ENCODE measurements at places on chromosomes 1 and 21.

DNA sequence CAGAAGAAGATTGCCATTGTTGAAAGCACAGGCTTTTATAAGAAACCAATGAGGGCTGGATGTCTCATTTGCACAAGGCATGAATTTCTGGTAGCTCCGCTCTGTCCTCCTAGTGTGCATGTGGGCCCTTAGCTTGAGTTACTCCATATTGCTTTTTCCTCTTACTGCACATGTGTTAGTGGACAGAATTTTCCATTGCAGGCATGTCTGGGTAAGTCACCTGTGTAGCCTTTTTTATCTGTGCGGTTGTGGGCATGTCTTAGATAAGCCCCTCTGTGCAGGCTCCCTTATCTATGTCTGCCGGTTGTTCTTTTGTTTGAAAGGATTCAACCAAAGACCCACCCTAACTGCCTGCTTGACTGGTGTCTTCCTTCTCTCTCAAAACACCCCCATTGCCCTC lies 7.2 kb upstream of the CLCA1 start:
- DNase-seq: no peak

DNA sequence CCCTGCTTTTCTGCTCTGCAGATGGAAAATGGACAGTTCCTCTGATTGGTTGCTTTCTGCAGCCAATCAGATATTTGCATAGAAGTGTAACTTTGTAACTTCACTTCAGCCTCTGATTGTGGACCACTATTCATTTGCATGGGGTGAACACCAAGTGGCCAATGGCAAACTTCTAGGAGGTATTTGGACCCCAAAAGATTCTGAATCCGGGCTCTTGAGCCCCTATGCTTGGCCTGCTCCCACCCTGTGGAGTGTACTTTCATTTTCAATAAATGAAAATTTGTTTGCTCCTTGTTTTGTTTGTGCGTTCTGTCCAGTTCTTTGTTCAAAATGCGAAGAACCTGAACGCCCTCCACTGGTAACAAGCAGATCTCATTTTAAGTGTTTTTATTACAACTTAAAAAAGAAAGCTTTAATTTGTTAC lies 6.4 kb upstream of the GSTM4 start:
- peak; percentile 58 for DNase-seq

- no peak for DNase-seq
These were observed 120.3 kb upstream of the COL6A1 start for GRCh38 chr21:45861156-45861870.

DNA sequence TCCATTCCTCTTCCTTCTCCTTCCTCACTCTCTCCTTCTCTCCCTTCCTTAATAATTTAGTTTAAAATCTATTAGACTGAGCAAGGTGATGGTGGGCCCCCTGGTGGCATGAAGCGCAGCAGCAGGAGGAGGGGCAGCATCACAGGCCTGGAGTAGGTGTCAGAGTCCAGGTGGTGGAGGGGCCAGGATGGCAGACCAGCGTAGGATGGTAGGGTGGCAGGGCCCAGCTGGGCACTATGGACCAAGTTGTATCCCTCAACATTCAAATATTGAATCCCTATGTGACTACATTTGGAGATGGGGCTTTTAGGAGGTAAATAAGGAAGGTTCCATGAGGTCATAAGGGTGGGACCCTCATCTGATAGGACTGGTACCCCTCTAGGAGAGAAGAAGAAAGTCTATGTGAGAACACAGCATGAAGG lies 61.0 kb downstream of the WDR4 start:
- DNase-seq: peak; percentile 55

GRCh38 chr1:180920702-180921101 lies 8.0 kb downstream of the KIAA1614 start:
- DNase-seq: peak; percentile 37

- no peak for DNase-seq
These were observed 212.6 kb downstream of the TGFB2 start for GRCh38 chr1:218557731-218558130.

DNA sequence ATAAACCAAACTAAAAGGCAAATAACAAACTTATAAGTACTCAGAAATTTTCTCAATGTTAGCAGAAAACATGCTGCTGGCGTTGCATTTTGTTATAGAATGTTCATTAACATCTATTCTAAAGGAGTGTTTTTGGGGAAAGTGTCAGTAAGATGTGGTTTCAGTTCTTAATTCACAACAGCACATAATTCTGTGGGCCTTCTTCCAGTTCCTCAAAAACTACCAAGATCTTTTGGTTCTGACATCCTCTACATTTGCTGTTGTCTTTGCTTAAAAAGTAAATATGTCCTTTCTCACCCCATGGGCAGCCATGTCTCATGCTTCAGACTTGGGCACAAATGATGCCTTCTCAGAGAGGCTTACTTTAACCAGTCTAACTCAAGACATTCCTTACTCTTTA lies 152.5 kb downstream of the CDC7 start:
- DNase-seq: peak; percentile 12

DNA sequence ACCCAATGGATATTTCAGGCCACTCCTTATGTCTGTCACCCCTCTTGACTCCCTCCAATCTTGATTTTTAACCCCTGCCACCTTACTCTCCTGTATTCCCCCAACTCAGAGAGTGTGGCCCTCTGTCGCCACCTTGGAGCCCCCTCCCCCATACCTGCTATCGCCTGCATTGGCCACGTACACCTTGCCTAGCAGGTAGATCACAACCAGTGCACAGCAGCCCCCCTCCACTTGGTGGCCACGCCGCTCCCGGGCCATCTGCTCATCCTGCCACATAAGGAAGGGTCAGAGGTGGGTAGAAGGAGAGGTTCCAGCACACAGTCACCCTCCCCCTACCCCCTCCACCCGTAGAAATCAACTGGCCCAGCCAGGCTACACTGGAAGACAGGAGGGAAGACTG lies 2.9 kb downstream of the PPM1J start:
- DNase-seq: no peak

DNA sequence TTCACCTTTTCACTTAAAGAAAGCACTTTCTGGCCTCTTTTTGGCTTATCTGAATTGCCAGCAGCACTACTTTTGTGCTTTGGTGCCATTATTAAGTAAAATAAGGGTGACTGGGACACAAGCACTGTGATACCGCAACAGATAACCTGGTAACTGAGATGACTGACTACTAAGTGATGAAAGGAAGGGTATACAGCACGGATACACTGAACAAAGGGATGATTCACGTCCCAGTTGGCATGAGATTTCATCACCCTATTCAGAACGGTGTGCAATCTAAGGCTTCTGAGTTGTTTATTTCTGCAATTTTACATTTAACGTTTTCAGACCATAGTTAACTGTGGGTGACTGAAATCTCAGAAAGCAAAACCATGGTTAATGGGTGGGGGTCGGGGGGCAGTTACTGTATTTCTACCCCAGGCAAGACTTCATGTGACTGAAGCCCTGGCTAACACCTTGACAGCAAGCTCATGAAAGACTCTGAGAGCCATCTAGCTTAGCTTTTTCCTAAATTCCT lies 102.8 kb downstream of the CLIC6 start:
- DNase-seq: no peak

GRCh38 chr1:228838717-228839500 lies 103.6 kb downstream of the RHOU start:
- no peak for DNase-seq

GRCh38 chr1:191536791-191537429 lies 621.4 kb upstream of the RGS18 start:
- no peak for DNase-seq

- no peak for DNase-seq
These were observed 50.8 kb downstream of the PIK3R3 start for GRCh38 chr1:46081619-46082018.

GRCh38 chr21:38956856-38957571 lies 151.3 kb downstream of the ETS2 start:
- peak; percentile 85 for DNase-seq

DNA sequence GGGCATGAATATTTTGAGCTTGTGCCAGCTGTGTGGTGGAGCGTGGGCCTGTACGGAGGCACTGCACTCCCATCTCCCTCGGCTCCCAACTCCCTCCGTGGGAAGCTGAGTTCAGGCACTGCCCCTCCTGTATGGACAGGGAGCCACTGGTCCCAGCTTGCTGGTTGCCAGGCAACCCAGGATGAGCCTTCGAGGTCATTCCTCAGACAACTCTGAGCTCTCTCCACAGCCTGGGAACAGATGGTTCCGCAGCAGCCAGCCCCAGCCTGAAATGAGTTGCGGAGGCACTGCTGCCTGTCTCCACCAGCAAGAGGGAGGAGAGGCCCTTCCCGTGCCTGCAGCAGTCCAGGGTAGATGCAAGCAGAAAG lies 58.4 kb upstream of the TENT5B start:
- DNase-seq: no peak

DNA sequence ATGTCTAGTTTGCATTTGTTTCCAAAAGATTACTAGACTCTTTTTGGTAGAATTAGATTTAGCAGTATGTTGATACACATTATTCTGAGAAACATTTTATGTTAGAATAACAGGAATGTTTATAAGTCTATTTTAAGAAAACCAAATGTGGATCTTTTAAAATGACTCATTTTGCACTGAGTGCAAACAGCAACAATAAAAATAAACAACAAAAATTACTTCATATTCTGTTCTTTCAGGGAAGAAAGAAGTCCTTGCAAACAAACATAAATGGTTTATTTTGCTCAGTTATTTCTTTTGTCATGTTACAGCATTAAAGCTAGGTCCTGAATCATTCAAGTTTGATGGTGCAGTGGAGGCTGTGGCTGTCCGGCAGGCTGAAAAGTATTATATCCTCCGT lies 106.8 kb upstream of the TENT5C start:
- DNase-seq: no peak

DNA sequence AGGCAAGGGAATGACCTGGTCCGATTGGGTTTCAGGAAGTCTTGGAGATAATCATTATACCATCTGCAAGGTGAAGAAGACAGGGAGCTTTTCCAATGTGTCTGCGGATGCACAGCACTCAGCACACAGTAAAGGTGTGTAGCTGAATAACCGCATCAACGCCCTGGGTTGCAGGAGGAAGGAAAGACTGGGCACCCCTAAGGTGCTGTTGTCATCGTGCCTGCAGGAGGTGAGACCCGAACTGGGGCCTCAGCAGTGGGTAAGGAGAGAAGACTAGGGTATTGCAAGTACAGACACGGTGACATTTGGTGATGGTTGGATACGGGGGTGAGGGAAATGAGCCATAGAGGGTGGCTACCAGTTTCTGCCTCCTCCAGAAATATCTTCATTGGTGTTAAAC lies 1.1 kb upstream of the TRIM62 start:
- DNase-seq: no peak

DNA sequence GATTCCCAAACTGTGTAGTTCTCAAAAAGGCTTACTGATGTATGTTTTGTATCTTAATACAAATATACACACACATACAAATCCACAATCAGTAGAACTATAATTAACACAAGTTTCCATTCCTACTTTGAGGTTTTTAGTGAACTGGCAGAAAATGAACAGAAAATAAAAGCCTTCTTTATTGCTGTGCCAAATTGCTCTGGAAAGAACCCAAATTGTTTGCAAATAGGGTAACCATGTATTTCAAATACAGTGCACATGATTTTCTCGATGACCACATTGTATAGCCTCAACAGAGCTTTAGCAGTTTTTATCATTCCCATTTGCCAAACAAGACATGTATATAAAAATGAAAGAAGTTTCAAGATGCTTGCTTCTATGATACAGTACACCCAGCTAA lies 173.3 kb downstream of the COL24A1 start:
- DNase-seq: no peak

DNA sequence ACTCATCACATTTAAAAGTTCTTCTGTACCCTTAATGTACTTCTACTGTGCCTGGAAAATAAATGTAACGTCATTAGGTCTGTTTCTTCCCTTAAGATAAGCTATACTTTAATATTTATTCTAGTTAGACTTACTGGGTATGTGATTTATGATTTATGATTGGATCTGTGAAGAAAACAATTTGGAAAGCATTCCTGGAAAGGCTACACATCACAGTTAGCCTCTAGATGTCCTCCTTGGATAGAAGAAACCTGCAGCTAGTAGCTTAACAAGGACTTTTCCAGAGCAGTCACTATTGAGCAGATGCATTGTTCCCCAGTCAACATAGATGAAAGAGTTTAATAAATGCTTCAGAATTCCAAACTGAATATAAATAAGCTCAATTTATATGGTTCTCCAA lies 22.2 kb upstream of the ABL2 start:
- peak; percentile 33 for DNase-seq

DNA sequence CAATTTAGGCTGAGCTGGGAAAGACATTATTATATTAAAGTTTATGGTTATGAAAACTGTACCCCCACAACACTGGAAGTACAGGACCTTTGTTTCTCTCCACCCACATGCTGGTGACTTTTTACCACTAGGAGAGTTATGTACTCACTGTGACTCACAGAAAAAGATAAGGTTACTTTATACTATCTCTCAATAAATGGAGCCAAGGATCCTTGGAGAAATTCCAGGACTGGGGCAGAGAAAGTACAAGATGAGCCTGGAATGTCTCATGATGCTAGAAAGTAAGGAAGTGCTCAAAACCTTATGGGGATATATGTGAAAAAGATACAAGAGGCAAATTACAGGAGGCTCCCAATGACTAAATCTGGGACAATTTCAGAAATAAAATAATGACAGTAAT lies 63.9 kb upstream of the C1orf105 start:
- DNase-seq: peak; percentile 44

GRCh38 chr1:240555524-240555923 lies 56.4 kb downstream of the GREM2 start:
- no peak for DNase-seq

GRCh38 chr1:183937611-183938010 lies 99.9 kb downstream of the COLGALT2 start:
- no peak for DNase-seq

DNA sequence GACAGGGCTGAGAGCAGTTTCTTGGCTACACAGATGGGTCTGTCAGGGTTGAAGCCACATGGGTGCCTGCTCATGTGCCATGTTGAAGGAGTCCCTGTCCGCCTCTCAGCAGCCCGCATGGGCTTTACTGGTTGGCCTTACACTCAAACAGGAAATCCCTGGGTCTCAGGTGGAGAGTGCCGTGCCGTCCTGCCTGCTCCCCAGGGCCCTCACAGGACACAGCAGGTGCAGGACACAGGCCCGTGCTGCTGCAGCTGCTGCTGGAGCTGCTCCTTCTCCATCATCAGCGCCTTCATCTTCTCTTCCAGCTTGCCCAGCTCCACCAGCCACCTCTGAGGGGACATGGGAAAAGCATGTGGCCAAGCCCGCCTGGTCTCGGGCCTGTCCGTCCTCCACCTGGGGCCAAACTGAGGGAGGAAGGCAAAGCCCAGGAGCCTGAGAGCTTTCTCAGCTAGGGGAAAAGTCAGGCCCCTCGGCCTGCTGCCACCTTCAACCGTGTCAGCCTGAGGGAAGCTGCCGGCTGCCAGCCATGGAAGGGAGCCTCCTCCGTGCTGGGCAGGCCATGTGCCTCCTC lies 5.5 kb downstream of the SLFNL1 start:
- no peak for DNase-seq

GRCh38 chr1:244918421-244919319 lies 54.3 kb upstream of the HNRNPU start:
- DNase-seq: peak; percentile 58

GRCh38 chr1:17735793-17736192 lies 19.3 kb upstream of the ACTL8 start:
- no peak for DNase-seq

DNA sequence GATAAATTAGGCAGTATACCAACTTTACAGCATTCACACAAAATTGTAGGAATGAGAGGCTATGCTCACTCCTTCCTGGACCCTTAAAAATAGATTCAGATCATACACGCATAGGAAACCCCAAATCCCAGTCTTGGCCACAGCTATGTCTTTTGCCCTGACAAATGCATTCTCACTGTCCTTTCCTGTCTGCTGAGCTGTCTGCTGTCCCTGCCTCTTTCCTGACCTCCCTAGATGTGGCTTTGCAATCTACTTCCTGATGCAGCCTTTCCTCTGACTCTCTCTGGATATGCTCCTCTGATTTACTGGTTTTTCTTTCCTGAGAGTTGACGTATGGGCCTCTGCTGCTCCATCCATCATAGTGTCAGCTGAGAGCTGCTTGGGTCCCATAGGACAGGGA lies 59.8 kb upstream of the SLC35F3 start:
- no peak for DNase-seq
